ENCODE measurements at places on chromosomes 2 and 18. TPM values are rescaled to one million over a fixed set of nuclear protein-coding genes. Genes with fewer than 3 reads are reported as not detected.

SLC25A52 gene
- 0.23 TPM for total RNA-seq

GPD2 gene
- 38.3 TPM for total RNA-seq

DNA sequence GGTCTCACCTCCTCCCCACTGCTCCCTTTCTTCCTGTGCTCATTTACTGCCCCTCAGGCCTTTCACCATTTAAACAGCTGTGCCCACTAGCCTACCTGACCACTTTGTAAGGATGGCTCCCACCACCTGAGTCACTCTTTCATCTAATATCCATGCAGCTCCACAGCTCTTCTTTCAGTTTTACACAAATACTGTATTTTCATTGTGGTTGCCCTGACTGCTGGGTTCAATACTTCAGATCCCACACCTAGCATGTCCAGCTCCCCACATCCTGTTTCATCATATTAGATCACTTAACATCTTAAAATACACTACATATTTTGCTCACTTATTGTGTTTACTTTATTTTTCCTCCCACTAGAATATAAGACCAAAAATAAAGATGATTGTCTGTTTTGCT is 1110.6 kb downstream of the TSN start:
- no peak for DNase-seq

DNA sequence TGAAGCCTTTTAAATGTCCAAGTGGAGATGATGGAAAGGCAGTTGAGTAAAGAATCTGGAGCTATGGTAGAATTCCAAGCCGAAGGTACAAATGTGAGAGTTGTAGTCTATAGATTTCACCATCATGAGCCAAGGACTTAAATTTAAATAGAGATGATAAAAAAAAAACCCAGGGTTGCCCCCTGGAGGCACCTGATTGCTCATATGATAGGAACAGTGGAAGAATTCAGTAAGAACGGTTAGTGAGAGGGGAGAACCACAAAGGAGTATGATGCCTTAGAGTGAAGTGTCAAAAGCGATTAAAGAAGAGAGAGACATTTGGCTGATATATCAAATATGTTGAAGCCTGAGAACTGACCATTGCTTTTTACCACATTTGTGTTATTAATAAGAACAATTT is 11.9 kb downstream of the NYAP2 start:
- no peak for DNase-seq

- DNase-seq = peak; percentile 74
Measured at GRCh38 chr2:38959938-38960608, 70.4 kb downstream of the ARHGEF33 start.

Measured in endothelial cell (in vitro differentiated cells).